ENCODE measurements at places on chromosomes 13 and 19.

GRCh38 chr13:39888865-39889810 is 233.7 kb downstream of the COG6 start:
- no peak for DNase-seq

GRCh38 chr19:28386066-28386465 is 826.9 kb downstream of the UQCRFS1 start:
- no peak for DNase-seq

DNA sequence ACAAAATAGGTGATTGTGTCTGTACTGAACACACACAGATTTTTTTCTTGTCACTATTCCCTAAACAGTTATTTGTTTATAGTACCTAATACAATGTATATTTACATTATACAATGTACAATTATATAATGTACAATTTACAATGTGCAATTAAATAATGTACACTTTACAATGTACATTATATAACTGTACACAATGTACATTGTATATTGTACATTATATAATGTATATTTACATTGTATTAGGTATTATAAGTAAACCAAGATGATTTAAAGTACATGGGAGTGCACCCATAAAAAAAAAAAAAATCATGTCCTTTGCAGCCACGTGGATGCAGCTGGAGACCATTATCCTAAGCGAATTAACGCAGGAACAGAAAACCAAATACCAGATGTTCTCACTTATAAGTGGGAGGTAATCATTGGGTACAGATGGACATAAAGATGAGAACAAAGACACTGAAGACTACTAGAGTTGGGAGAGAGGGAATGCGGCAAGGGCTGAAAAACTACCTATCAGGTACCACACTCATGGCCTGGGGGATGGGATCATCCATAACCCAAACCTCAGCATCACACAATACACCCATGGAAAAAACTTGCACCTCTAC is 68.1 kb downstream of the ABCC4 start:
- DNase-seq, result no peak

- DNase-seq, result no peak
These were observed 27.3 kb downstream of the TMEM255B start for GRCh38 chr13:113786262-113786841.

DNA sequence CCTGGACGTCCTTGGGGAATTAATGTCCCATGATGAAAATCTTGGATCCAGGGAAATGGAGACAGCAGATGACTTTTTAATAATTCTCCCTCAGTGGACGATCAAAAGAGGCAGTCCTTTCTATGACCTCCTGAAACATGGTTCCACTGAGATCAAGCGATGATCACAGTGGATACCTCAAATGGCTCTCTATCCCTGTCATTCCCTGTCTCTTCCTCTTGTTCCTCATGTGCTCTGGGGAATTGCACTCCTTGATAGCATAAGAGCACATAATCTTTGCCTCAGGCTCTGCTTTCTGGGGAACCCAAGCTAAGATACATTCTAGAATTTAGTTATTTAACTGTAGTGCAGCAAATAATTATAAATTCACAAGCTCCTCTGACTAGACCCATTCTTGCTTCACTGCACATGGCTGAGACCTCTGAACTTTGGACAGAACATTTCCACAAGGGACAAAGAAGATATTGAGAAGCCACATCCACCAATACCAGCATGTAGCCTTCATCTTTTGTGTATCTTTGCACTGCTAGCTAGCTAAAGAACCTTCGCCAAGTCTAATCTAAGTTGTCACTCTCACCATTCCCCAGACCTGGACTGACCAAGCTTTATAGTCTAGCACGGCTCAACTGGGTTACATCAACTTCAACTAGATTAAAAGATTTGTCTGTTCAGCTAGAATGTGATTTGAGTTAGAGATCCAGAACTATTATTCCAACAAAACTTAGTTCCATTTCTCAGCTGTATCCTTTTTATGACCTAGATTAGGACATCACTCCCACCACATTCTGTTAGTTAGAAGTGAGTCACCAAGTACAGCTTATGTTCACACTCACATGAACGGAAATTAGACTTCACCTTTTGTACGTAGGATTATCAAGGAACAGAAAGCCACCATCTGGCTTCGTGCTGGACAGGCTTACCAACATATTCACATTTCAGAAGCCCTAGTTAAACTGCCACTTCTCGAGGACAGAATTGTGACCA is 142.7 kb downstream of the SUCLA2 start:
- no peak for DNase-seq

DNA sequence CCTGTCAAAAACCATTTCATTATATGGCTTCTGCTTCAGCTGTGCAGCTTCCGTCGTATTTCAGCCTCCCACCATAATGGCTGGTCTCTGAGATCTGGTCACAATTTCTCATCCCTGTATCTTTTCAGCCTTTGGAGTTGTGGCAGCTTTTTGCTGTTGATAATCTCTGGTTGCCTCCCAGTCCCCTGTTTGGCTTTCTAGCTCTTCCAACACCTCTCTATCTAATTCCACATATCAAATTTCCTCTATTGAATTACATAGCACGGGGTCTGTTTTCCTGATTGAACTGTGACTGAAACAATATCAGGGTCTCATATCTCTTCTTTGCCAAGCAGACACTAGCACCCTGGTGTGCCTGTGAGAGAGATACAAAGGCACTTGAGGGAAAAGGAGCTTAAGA is 222.1 kb upstream of the OBI1 start:
- no peak for DNase-seq

DNA sequence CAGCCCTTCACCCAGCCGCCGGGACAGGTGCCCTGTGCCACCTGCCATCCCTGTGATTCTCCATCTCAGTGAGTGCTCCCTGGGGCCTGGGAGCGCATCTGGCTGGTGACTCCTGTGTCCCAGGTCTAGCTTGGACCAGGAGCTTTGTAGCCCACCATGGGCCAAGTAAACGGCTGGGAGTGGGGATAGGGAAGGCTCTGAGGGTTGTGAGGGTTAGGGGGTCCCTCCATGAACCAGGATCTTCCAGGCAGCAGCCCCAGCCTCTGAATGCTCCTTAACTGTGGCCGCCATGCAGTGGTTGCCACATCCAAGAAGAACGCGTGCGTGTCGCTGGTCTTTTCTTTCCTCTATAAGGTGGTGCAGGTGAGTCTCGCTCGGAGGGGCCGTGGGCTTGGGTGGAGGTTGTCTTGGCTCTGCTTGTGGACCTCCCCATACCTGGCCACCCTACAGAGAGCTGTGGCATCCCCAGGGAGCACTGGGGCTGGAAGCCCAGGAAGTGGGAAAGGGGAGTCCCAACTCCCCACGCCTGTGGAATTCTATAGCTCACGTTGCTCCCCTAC is 8.4 kb downstream of the AP1M1 start:
- DNase-seq, result no peak

DNA sequence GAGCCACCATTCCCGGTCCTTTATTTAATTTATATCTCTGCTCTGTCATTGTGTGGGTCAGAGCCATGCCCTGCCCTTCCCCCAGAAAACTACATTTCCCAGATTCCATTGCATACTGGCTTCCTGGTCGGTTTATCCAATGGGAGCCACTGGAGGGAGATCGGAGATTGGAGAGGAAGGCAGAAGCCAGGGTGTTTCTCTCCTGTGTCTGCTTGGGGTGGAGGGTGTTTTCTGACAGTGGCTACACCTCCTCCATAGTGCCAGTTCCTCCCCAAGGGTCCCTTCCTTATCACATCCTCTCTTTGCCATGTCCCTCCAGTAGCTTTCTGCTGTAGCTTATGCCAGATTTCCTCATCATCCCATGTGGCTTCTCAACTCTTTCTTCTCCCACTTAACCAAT is 19.0 kb downstream of the OLFM2 start:
- no peak for DNase-seq

- DNase-seq, result no peak
These were observed 116.0 kb downstream of the SOX1 start for GRCh38 chr13:112182846-112183531.

DNA sequence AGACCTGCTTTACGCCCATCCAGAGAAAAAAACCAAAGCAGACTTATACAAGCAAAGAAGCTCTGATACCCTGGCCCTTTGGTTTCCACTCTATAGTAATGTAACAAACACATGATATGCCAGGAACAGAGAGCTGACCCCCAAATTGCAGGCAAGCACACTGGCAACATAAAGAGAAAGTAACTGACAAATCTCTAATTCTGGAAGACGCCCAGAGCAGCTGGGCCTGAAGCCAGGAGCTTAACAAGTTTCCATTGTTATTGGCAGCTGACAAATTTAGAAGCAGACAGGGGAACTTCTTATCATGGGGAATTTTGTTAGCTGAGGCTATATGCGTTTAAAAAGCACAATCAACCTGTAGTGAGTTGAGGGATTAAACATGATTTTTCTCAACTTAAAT is 158.0 kb downstream of the DLEU7 start:
- DNase-seq, result peak; percentile 54

GRCh38 chr19:22608441-22608840 is 25.7 kb upstream of the ZNF492 start:
- no peak for DNase-seq

DNA sequence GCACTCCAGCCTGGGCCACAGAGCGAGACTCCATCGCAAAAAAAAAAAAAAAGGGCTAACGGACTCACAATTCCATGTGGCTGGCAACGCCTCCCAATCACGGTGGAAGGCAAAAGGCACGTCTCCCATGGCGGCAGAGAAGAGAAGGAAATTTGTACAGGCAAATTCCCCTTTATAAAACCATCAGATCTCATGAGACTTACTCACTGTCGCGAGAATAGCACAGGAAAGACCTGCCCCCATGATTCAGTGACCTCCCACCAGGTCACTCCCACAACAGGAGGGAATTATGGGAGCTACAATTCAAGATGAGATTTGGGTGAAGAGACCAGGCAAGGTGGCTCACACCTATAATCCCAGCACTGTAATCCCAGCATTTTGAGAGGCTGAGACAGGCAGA is 18.7 kb upstream of the NMRK2 start:
- DNase-seq, result no peak

- no peak for DNase-seq
These were observed 494.0 kb downstream of the UQCRFS1 start for GRCh38 chr19:28718909-28719308.

DNA sequence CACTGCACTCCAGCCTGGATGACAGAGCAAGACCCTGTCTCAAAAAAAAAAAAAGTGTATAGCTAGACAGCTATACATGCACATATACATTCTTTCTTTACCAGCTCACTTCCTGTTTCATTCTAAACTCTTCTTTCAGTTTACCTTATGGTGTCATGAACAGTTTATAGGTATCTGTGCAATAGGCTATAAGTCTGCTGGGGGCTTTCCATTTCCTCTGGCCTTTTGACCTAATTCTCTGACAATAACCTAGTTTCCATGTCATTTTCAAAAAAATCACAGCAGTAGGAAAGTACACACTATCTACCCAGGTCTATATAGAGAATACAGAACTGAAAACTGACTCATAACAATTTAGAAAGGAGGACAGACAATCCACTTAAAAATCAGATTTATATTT is 24.4 kb upstream of the URAD start:
- no peak for DNase-seq

DNA sequence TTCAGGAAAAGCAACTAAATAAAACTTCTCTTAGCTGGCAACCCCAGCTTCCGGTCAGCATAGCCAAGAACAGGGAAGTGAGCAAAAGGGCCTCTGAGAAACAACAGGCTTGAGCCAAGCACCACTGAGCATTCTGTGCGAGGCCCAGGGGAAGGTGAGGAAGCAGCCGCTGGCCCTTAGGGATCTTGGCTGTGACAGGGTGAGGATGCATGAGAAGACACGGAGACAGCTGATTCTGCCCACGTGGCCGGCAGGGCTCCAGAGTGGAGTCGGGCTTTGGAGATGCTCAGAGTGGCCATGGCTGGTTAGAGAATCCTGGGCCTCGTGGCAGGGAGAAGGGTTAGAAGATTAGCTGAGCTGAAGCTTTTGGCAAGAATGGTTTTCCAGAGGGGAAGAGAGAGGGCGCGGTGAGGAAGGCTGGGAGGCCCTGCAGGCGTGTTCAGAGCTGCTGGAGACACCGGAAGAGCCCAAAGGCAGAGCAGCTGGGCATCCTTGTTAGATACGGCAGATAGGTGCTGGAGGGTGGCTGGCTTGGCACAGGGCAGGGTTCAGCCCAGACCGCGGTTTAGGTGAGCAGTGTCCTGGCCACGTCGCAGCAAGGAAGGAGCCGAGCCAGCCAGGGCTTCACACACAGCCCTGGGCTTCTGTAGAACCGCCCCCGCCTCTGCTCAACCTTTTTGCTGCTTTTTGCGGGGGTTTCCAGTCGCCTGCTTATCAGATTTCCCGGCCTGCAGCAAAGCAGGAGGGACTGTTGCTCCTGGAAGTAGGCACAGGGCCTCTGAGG is 17.3 kb downstream of the UPF1 start:
- DNase-seq, result no peak

GRCh38 chr19:38718747-38719543 is 25.3 kb downstream of the CAPN12 start:
- no peak for DNase-seq

DNA sequence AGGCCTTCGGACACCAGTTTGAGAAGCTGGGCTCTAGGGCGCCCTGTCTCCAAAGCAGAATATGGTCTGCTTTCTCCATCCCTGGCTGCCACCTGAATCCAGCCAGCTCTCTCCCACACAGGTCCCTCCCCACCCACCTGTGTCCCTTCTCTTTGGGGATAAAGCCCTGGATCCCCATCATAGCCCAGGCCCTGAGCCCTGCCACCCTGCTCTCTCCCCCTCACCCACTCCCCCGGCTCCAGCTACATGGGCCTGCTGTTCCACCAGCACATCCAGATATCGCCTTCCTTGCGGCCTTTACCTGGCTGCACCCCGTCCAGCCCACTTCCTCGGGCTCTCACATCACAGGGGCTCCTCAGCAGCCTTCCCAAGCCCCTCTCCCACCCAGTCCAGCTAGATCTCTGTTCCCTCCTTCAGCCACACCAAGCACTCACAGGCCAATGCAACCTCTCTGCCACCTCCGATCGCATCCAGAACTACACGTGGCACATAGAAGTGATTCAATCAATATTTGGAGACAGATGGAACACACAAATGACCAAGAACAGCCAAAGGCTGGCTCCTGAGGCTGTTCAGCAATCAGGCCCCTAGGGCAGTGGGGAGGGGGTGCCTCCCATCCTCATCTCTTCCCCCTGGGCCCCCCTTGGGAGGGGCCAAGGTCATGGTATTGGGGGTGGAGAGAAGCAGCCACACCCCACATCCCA is 7.6 kb downstream of the AKT2 start:
- no peak for DNase-seq

GRCh38 chr13:46088821-46089562 is 15.8 kb downstream of the CPB2 start:
- peak; percentile 75 for DNase-seq

- DNase-seq, result peak; percentile 72
These were observed 1.7 kb downstream of the MPV17L2 start for GRCh38 chr19:18194554-18195238.

DNA sequence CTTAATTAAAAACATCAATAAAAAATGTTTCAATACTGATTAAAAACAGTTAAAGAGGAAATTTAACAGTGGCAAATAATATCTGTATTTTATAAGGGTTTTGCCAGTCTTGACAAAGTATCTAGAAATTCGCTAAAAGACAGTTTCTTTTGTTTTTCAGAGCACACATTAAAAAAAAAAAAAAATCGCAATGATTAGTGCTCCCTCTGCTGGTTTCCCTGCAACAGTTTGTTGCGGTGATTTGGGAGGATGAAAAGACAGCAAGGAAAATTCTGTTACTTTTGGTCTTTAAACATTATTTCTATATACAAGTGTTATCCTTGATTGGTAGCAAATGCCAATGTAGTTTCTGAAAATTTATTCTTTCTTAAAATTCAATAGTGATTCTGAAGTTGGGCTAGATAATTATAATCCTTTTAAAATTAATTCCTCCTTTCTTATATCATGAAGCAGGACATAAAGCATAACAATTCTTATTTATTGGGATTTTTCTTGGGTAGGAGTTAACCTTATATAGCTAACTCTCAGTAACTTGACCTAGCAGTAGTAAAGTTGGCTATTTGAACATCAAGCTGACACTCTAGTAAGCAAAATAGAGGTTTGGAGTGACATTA is 23.1 kb upstream of the SPRY2 start:
- DNase-seq, result peak; percentile 48

- no peak for DNase-seq
These were observed 125.6 kb downstream of the SPRY2 start for GRCh38 chr13:80215368-80215767.
